ENCODE measurements at places on chromosomes 1 and 21.

- no peak for DNase-seq
These were observed 74.1 kb upstream of the PLA2G4A start for GRCh38 chr1:186754542-186755145.

DNA sequence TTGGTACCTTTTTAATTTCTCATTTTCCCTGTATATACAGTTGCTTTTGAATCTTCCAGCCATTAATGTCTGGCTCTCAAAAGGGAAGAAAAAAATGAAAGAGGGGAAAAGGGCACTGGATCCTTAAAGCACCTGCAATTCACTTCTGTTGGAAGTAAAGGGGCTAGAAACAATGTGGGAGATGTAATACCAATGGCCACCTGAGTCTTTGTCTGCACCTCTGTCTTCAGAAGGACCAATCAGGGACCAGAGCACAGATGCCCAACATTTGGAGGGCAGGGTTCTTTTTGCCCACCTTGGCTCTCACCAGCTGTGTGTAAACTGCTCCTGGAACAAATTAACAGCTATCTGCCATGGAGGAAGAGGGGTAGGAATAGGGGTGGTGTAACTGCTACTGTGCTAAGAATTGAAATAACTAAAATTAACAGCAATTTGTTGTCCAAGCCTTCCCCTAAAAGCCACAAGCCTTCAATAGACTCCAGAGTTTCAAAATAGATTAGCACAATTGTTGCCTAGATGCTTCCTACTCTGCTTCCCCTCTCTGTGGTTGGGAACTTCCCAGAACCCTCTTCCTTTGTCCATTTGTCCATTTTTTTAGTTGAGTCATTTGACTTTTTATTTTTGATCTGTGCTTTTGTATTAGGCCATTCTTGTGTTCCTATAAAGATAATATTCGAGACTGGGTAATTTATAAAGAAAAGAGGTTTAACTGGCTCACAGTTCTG, 11.5 kb upstream of the LRRC8B start:
- no peak for DNase-seq

DNA sequence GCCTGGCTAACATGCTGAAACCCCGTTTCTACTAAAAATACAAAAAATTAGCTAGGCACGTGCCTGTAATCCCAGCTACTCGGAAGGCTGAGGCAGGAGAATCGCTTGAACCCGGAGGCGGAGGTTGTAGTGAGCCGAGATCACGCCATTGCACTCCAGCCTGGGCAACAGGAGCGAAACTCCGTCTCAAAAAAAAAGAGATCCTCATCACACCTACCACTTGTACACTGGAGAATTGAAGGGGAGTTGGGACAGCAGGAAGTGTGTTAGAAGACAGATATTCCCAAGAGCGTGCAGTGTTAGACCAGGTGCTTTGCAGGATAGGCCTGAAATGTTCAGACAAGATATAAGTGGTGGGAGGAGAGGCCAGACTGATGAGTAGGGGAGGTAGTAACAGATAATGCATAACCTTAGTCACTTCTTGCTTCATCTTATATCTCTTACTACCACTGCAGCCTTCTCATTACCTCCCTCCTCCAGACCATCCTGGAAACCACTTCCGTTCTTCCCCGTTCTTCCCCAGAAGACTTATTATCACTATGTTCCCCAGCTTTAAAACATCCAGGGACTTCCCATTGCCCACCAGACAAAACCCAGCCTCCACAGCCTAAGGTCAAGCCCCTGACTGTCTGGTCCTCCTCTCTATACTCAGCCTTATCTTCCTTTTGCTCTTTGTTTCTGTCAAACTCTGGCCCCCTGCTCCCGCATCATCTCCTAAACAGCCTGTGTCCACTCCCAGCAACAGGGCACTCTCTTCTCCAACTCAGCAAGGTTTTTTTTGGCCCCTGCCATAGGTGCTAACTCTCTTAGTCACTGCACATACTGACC, 21.3 kb downstream of the FAM20B start:
- no peak for DNase-seq

DNA sequence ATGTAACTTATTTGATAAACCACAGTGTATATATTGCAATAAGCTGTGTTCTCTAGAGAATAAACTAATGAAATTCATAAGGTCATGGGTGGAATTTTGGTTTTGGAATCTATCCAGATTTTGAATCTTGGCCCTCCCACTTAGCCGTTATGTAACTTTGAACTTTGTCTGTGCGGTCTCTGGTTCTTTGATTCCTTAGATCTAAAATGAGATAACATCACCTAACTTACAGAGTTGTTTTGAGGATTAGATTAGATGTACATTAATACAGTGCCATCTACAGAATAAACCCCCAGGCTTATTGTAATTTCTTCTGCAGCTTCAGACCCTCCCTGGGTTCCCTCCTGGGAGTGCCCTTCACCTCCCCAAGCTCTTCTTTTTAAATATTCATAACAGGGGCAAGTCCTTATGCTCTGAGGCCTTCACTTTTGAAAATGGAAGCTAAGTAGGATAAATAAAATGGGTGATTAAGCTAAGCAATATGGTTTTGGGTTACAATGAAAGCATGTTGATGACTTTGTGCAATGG, 124.3 kb downstream of the ATG4C start:
- no peak for DNase-seq

GRCh38 chr1:150142083-150142482, 7.6 kb upstream of the PLEKHO1 start:
- DNase-seq = no peak

DNA sequence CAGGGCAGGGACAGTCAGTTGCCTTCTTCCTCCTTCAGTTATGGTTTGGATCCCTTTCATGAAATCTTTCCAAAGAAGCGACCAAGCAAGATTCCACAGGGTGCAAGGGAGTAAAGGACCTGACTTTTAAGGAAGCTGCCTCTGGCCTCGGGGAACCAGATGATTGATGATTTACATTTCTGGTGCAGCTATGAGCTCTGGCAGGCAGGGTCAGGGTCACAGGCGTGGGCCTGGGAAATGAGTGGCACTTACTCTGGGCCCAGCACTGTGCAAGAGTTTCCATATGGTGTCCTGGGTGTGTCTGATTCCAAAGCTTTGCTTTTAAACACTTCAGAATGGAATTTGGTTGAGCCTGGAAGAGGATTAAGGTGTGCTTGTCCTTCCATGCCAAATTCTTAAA, 7.2 kb upstream of the CRABP2 start:
- DNase-seq = no peak

DNA sequence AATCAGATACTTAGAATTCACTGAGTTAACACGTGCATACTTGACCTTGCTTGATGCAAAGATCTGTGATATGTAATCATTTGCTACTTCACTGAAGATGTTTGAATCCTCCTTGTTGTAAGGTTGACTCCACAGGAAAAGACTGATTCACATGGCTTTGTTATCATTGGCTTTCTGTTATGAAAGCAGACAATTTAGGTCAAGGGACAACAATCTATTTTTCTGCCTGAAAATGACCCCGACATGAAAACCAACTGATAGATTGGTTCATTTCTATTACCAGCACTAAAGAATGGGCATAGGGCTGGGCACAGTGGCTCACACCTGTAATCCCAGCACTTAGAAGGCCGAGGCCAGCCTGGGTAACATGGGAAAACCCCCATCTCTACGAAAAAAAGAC, 546.9 kb downstream of the SMYD3 start:
- DNase-seq = no peak

DNA sequence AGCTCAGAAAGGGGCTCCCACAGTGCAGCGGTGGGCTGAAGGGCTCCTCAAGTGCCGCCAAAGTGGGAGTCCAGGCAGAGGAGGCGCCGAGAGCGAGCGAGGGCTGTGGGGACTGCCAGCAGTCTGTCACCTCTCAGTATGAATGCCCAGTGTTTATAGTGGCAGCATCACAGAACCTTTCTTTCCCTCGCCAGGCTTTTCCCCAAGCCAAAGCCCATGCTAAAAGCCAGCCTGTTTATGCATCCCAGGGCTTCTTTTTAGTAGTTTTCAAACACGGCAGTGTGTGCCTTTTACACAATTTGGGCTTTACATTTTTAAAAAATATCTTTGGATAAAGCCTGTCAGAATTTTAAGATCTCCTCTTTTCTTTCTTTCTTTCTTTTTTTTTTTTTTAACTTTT, 70.6 kb downstream of the CENPF start:
- DNase-seq = no peak

Measured in umbilical cord (tissue), 2 donors.